ENCODE measurements at places on chromosomes 1 and 21.

GRCh38 chr1:221557013-221557412, 184.9 kb downstream of the DUSP10 start:
- DNase-seq = no peak

- DNase-seq = no peak
Observed at GRCh38 chr1:222583079-222583478, 6.7 kb downstream of the TAF1A start.

GRCh38 chr21:34105947-34106541, 32.7 kb downstream of the MRPS6 start:
- DNase-seq = no peak

DNA sequence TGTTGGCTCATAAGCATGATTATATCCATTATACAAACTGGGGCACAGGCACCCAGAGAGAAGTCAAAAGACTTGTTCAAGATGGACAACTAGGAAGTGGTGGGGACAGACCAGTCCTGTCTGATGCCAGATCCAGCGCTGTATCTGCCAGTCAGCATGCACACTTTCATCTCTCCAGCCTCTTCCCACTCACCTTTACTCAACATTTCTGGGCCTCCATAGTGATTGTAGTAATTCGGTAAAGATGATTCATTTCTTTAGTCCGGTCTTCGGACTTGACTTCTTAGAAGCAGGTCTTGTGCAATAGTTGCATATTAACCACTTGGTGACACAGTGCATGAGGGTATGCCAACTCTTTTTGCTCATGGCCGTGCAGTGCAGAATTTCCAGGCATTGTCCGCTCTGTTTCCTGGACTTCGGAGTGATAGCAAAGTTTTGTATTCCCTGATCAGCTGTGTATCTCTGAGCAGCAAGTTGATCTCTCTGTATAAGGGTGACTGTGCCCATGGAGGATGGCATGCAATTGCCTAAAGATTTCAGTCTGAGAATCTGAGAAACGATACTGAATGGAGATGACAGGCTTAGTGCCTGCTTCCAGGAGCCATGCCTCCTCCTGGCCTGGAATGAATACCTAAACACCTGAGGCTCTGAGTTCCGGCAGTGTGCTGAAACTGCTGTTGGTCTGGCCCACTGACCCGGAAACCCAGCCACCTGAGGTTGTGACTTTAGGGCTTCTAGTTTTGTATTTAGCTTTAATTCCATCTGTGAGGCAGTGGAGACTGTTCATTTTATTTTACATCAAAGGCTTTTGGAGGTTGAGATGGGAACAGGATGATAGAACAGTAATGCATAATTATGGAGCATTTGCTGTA, 39.0 kb downstream of the GALNT2 start:
- DNase-seq = no peak

DNA sequence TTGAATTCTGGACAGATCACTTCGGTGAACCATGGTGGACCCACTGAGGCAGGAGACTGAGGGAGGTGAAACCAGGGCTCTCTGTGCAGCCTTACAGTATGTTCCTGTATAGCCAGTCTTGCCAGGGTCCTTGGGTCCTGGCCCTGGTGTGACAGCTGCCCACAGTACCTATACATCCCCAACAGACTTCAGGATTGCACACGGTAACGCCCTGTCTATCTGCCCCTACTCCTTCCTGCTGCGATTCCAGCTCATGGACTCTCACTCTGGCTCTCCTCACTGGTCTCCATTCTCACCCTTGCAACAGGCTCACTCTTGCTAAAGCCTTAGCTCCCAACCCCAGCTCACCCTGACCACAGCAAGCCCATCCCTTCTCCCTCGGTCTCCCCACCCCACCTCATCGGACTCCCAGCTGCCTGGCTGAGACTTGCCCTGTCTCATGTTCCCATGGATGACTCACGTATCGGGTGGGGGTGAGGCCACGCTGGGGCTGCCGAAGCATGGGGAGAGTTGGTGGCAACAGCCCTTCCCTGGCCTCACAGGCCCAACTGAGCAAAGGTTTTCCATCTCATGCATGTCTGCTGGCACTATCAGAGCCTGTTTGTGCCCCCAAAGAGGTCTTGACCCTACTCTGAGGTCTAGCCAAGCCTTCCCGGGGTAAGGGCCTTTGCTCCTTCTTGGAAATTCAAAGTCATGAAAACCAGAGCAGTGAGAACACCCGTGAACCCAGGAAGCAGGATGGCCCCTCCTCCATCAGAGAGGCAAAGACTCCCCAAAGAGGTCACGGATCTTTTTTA, 7.1 kb downstream of the PHLDA3 start:
- DNase-seq = no peak

DNA sequence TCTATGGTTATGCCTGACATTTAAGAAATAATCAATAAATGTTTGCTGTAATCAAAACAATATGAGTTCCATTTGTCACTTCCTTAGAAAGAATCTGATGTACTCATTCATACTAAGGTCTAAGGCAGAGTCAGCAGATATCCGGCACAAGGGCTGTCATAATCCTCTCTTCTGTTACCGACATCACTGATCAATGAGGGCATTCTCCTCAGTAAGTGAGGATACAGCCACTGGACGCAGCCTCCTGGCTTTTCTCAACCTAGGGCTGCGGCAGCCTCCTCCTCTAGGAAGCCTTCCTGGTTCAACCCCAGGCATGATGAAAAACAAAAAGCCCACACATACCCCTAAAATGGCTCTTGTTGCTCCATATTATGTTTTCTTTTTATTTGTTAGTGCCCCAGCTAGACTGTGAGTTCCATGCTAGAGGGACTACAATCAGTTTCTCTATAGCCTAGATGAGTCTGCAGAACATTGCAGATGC, 40.7 kb upstream of the TENT5C start:
- no peak for DNase-seq

GRCh38 chr1:229325401-229325800, 17.4 kb downstream of the CCSAP start:
- DNase-seq = no peak

DNA sequence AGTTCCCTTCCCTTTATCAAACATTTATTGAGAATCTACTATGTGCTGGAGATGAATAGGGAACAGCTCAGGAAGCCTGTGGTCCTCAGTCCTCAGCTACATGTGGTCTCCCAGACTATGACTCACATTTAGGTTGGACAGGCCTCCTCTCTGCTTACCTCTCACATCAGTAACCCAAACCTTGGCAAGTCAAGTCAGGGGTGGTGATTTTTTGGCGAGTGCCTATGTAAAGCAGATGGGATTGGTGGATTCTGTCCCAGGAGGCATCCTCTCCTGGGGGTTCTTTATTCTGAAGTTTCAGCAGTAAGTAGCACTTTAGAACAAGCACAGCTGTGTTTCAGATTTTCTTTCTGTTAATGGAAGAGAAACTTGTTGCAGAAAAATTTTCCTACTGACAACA, 241.3 kb downstream of the PRDM2 start:
- DNase-seq = no peak

DNA sequence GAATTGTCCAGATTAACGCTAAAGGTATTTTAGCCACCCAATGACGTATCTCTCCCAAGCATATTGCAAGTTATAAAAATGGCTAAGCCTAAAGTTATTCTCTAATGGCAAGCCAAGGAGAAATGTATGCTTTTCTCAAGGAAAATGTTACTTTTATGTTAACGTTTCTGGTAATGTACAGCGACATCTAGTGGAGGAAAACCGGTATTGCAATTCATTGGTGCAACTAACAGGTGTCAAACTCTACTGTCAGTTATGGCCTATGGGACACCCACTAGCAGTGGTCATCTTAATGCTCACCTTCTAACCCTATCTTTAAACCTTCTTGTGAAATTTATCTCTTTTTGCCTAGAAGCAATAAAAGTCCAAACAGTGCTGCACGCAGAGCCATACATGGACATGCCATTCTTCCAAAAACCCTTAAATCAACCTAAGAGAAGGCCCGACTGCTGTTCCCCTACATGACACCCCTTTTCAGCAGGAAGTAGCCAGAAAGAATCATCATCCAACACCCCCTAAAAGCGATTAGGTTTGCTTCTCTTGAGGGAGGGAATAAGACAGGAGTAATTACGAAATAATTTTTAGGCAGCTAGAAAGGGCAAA, 68.7 kb upstream of the LRIF1 start:
- DNase-seq = no peak

DNA sequence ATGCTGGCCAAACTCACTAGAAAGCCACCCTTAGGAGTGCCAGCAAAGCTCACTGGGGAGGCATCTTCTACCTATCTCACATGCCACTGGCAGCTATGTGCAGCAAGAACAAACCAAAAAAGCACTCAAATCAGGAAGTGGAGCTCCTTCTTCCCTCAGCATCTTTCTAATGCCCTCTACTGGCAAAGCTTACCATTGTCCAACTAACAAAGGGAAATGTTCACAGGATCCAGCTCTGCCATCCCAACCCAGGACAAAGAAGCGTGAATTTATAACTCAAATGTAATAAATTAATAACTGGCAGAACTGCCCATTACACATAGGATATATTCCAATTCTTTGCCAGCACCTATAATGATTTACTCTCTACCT, 38.9 kb downstream of the LEPR start:
- DNase-seq = no peak

DNA sequence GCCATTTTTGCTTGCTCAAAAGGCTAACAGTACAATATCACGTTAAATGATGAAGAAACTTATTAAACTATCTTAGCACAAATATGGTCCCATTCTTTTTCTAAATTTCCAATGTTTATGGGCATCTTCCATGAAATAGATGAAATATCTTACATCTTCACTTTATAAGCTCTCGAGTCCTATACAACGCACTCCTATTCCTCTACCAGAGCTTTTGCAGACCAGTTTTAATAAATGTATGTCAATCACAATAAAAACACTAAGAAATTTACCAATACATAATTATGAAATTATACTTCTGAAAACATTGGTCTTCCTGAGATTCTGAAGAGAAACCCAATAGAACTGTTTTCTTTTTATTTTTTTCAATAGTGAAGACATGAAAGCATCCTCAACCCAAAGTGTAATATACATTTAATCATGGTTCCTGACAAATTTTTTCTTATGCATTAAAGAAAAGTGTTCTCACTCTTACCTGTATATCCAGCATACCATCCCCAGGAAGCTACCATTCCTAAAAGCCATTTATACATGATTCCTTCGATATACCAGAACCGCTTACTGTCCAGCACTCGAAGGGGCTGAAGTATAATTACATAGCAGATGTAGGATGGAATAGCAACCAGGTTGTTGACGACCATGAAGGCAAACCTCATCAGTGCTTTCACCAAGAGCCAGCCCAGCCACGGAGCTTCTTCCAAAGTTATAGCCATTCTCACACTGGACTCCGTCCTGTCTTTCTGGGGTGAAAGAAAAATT, 1.8 kb downstream of the LPGAT1 start:
- no peak for DNase-seq

DNA sequence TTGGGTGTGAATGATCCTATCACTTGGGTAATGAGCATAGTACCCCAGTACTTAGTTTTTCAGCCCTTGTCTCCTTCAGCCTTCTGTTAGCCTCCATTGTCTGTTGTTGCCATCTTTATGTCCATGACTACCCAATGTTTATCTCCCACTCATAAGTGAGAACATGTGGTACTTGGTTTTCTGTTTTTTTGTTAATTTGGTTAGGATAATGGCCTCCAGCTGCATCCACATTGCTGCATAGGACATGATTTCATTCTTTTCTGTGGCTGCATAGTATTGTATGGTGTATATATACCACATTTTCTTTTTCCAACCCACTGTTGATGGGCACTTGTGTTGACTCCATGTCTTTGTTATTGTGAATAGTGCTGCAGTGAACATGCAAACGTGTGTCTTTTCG, 39.6 kb upstream of the GPR52 start:
- no peak for DNase-seq

- DNase-seq = no peak
Observed at GRCh38 chr1:201060586-201060985, 37.1 kb upstream of the KIF21B start.

- no peak for DNase-seq
Observed at GRCh38 chr1:182807907-182808306, 18.3 kb downstream of the NPL start.

DNA sequence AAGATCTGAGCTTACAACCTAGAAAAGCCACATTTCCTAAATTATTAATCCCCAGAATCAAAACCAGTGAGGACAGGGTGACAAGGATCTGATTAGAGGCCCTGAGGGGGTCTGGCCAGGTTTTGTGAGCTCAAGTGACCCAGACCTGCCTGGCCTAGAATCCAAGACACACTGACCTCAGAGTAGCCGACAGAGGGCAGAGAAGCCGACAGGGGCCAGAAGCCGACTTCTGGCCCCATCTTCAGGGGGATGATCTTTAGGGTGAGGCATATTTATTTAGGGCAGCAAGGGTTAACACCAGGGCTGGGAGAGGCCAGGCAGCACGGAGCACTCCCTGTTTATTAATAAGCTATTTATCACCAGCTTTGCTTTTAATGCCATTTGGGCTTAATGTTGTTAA, 45.3 kb downstream of the CASZ1 start:
- DNase-seq = no peak

GRCh38 chr1:9118186-9118585, 10.7 kb downstream of the GPR157 start:
- DNase-seq = no peak

DNA sequence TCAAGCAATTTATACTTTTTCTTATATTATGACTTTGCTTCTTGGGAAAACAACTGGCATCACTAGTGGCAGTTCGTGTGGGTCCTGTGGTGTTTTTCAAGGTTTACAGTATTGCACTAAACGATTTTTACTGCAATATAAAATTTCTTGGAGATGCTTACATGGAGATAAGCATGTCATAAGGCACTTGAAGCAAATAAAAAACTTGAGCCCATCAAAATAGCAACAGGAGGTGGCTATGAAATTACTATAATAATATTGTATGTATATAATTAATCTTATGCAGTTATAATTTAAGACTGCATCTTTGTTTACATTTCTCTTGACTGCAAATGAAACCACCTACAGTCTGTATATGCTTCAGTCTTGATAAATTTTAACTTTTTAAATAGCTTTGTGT, 29.3 kb upstream of the CHAF1B start:
- DNase-seq = no peak

DNA sequence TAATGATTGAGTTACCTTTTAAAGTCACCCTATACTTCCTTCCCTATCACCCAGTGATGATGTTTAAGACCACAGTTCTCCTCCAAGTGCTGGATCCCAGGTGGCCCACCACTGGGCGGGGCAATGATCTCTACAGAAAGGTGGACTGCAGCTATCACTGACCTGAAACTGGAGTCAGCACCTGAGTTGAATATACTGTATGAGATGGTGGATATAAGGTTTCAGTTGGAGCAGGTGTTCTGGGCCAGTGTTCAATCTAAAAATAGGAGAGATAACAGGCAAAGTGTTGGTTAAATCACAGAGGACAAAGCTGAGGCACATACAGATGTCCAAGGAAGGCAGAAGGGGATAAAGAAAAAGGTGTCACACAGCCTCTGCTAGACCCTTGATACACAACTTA, 96.6 kb downstream of the SIPA1L2 start:
- no peak for DNase-seq

DNA sequence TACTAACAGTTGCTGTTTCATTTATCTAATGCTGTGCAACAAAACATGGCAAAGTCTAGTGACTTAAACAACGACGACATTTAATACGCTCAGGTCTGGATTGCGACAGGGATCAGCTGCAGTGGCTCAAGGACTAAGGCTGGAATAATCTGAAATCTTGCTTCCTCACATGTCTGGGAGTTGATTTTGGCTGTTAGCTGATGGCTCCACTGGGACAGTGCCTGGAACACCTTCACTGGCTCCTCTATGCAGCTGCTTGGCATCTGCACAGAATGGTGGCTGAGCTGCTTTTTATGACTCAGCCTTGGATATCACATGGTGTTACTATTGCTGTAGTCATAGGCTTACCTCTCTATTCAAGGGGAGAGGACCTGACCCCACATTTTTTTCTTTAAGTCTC, 24.0 kb upstream of the BTG3 start:
- DNase-seq = no peak

- no peak for DNase-seq
Observed at GRCh38 chr1:184362876-184363275, 24.0 kb upstream of the C1orf21 start.

All from T-helper 22 cell (primary cell).